ENCODE measurements at places on chromosomes 2 and 18. TPM values are rescaled to one million over a fixed set of nuclear protein-coding genes. Genes with fewer than 3 reads are reported as not detected.

The KCTD1 gene
- 9.3 TPM for total RNA-seq

The GNAL gene
- 1.7 TPM for total RNA-seq

The ANKRD62 gene
- not detected for total RNA-seq

The ALLC gene
- 0.05 TPM for total RNA-seq
